ENCODE measurements at places on chromosomes 7 and 10. TPM values are rescaled to one million over a fixed set of nuclear protein-coding genes. Genes with fewer than 3 reads are reported as not detected.

LRRC18 gene
- total RNA-seq = not detected

PARD3 gene
- total RNA-seq = 31.2 TPM

MCM10 gene
- total RNA-seq = 5.6 TPM

CLCN1 gene
- not detected for total RNA-seq
